Activated T-cell treated with anti-CD3 and anti-CD28 coated beads for 24 hours (primary cell): ENCODE measurements at places on chromosomes 2 and 18.

DNA sequence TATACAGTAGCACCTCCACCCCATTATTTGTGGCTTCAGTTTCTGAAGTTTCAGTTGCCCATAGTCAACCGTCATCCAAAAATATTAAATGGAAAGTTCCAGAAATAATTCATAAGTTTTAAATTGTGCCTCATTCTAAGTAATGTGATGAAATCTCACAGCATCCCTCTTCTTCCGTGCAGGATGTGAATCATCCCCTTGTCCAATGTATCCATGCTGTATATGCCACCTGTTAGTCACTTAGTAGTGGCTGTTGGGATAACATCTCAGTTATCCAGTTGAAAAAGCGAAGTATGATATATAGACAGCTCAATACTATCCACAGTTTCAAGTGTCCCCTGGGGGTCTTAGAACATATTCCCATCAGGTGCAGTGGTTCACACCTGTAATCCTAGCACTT is 119.1 kb upstream of the OTX1 start:
- DNase-seq: no peak

DNA sequence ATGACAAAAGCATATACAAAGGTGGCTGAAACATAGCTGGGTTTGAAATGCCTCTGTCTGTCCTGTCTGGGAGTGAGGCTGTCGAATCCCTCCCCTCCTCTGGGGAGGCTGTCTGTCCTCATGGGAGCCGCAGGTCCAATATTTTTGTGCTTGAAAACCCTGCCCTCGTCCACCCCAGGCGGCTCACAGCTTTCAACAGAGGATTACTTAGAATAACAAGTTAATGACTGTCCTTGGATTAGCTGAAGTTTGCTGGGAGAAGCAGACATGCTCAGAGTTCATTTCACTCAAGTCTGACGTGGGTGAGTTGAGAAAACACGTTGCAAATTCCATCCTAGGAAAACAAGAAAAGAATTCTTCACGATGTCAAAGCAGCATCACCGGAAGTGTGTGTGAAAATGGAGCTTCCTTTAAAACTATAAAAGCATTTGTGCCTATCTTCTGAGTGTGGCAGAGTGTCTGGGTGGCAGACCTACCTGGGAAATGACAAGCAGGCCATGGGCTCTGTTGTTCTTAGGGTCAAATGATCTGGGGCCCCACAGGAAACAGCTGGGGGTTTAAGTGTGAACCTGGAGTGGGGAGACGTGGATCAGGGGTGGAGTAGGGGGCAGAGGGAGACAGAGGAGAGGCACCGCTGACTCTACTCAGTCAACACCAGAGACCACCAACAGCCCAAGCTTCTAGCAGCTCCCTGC is 77.1 kb downstream of the DDX1 start:
- DNase-seq: no peak

- DNase-seq: no peak
These were observed 25.6 kb downstream of the SERTAD2 start for GRCh38 chr2:64627860-64628841.

- no peak for DNase-seq
These were observed 88.9 kb upstream of the GULP1 start for GRCh38 chr2:188202777-188203176.

DNA sequence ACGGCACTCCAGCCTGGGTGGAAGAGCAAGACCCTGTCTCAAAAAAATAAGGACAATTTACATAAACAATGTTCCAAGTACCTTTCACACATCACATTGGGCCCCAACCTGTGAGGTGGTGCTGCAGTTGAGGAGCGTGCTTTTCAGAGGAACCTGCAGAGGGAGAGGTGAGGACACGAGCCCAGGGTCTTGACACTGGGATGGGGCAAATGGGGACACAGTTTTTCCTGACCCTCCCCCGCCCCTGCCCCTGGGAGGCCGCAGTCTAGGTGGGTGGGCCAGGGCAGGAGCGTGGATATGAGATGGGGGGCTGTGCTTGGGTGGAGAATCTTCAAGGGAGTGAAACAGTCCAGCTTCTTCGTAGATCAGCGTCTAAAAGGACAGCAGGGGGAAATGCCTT is 112.9 kb downstream of the SEPTIN10 start:
- DNase-seq: no peak

DNA sequence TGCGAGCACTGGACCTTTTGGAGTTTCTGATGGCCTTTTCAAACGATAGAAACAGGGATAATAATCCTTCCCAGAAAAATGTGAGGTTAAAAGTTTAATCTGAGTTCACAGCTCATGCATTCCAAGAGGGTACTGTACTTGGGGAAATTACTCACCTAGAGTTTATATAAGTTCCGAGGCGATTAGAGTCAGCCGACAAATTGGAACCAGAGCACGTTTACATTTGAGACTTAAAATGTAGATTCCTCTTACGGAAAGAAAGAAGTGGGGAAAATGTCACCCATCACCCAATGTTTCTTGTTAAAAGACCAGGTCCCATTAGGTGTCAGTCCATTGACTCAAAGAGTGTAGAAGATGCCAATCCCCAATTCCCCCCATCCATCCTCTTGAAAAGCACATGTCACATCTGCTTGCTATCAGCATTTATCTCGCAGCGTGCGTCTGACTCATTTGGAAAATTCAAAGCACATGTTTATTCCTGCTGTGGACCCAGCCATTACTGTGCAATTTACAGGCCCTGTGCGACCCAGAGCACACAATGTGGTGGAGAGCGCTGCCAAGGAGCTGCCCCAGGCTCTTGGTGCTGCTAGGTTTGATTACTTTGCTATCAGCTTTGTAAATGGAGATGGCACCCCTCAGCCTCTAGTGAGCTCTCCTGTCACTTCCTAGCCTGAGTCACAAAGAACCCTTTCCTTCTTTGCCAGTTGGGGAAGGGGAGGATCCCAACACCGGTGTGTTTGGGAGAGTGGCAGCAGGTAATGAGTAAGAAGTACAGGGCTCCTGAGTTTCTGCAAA is 104.8 kb downstream of the COLEC12 start:
- no peak for DNase-seq

- no peak for DNase-seq
These were observed 791.1 kb upstream of the SOX11 start for GRCh38 chr2:4900861-4901770.

DNA sequence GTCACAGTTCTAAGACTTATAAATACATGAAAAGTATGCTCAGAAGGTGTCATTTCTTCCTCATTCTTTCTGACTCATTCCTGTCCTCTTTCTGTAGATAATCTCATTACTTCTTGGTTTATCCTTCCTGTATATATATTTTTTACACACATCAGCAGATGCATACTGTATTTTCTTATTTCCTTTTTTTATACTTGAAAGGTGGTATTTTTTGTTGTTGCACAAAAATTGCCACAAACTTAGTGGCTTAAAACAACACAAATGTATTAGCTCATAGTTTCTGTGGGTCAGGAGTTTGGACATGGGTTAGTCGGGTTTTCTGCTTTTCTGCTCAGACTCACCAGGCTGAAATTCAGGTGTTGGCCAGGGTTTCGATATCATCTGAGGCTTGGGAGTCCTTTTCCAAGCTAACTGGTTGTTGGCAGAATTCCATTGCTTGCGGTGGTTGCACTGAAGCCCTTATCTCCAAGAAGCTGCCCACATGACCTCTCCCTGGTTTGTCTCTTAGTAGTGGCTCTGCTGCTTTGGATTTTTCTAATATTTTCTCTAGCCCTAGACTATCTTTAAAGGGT is 162.6 kb downstream of the FMNL2 start:
- DNase-seq: no peak

DNA sequence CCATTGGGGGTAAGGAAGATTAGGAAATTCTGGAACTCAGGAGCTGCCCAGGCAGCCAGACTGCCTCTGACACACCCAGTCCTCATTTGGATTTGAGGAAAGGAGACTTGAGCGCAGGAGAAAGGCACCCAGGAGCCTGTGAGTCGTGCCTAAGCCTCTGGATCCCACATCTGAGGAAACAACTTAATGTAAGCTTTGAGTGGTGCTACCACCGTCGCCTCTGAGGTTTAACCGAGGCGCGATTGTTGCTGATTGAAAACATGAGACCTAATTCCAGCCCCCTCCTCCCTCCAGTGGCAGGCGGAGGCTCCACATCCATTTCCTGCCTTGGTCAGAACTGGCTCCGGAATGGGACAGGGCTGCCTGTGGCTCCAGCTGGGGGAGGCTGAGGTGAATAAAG is 176.7 kb upstream of the PKDCC start:
- no peak for DNase-seq

- no peak for DNase-seq
These were observed 80.2 kb upstream of the PHLPP1 start for GRCh38 chr18:62634979-62635630.

DNA sequence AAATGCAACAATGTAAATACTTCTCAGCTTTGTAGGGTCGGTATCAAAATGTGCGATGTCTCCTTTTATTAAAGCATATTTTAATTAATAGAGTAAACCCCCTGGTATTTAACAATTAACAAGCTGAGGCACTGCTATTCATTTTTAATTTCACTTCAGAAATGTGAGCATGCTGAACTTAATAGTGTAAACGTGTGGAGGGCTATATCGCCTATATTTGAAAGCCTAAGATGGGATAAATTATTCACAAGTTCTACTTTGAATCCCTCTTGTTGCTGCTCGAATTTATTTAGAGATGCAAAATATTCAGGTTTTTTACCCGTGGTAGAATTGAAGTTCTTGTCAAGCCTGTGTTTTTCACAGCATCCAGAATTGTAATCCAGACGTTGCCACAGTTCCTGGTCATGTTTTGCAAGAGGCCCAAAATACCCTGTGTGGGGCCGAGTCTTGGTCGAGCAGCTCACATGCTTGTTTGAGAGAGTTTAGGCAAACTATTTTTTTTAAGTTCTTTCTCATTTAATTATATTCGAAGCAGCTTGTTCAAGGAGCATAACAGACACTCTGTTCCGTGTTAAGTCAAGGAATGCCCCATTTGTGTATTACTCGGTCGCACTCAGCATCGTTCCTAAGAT is 2.5 kb downstream of the SALL3 start:
- DNase-seq: no peak

GRCh38 chr2:108377815-108378630 is at the start of gene SULT1C4:
TSS of gene SULT1C4 (plus strand) at chr2:108377954. CDS start at chr2:108378338, 384 bp downstream.
- DNase-seq: no peak

- DNase-seq: no peak
These were observed 41.1 kb downstream of the LDAH start for GRCh38 chr2:20781656-20782265.

GRCh38 chr2:116223912-116224311 is 1590.6 kb upstream of the DDX18 start:
- DNase-seq: no peak

- DNase-seq: no peak
These were observed 15.0 kb upstream of the POLI start for GRCh38 chr18:54254265-54254758.

- DNase-seq: no peak
These were observed 558.8 kb upstream of the HNMT start for GRCh38 chr2:137405496-137405895.

DNA sequence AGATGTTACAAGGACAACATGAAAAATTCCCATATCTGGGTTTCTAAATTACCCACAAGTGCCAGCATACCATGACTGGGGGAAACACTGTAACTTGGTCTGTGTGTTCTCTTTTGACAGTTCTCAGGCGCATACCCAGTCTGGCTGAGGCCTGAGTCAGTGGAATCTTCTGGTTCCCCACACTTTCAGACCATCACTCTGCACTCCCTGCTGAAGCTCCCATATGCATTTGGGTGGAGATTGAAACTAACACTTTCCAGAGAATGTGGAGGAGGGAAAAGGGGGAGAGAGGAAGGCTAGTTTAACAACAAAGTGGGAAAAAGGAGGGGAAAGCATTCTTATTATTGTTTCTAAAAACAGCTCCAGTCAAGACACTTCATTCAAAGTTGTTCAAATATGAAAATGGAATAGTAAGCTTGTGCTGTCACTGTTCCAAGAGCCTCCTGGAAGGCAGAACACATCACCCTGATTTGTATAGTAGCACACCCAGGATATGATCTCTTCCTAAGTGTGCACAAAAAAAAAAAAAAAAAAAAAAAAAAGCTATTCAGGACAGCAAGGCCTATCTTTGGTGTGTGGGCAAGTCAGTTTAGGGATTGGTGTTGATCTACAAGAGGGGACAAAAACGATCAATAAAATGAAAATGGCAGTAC is 48.1 kb upstream of the CTIF start:
- no peak for DNase-seq

GRCh38 chr2:180359522-180360282 is 352.6 kb upstream of the CWC22 start:
- DNase-seq: no peak

DNA sequence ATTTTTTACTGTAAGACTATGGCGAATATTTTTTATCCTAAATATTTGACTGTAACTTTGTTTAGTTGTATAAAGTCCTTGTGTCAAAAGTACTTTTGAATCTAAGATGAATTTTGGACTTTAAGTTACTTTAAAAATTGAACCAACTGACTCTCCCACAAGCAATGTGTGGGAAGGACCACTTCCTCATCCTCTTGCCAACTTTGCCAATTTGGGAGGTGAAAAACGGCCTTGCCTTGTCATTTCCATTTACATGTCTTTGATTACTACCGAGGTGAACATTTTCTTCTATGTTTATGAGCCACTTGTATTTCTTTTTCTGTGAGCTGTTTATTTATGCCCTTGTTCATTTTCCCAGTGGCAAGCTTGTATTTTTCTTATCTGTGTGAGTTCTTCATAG is 12.8 kb upstream of the MSGN1 start:
- no peak for DNase-seq

- no peak for DNase-seq
These were observed 54.2 kb downstream of the TSN start for GRCh38 chr2:121809607-121810006.

- no peak for DNase-seq
These were observed 1092.6 kb upstream of the SLC39A10 start for GRCh38 chr2:194564422-194564821.

- DNase-seq: no peak
These were observed 89.4 kb upstream of the EML6 start for GRCh38 chr2:54634021-54634420.

GRCh38 chr2:42261518-42262195 is 92.5 kb downstream of the EML4 start:
- no peak for DNase-seq

DNA sequence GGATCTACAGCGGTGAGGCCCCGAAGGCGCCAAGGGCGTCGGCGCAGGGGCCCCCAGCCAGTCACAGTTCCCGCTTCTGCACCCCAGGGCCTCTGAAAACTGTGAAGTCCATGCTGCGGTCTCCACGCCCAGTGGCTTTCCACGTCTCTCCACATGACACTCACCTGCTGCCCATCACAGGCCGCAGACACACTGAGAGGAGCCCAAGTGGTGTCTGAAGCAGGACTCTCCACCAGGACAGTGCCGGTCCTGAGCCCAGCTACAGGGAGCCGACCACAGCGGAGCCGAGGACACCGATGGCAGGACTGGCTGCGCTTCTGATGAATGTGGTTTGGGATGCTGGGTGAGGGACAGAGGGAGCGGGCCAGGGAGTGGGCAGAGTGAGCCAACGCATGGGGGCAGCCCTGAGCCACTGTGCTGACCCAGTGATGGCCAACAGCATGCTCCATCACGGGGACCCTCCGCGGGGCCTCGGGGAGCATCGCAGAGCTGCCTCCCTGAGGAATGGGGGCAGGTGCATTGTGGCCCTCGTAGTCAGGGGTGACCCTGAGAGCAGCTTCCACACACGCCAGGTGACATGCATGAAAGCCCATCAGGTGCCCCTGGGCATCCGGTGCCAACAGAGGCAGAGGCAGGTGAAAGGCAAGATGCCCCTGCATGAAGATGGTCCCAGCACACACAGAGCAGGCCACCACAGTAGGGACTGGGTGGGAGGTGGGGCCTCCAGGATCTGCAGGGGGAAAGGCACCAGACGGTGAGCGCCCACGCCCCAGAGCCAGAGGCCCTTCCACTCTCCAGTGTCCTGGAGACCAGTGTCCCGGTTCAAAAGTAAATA is 116.6 kb downstream of the HDAC4 start:
- no peak for DNase-seq

- no peak for DNase-seq
These were observed 36.0 kb downstream of the DNMT3A start for GRCh38 chr2:25305775-25306174.
